A172 (cell line): ENCODE measurements at places on chromosomes 2 and 18.

GRCh38 chr2:25159949-25160348, 8.4 kb downstream of the POMC start:
- no peak for DNase-seq

- peak; percentile 49 for DNase-seq
These were observed at the start of gene PER2 for GRCh38 chr2:238287737-238288649. PER2 (minus strand) TSS chr2:238288610; CDS start chr2:238277936, 10,674 bp downstream.

- no peak for DNase-seq
These were observed 109.7 kb upstream of the UPP2 start for GRCh38 chr2:157991932-157992331.

- peak; percentile 82 for DNase-seq
These were observed 285.5 kb upstream of the LRRTM4 start for GRCh38 chr2:77807531-77808215.

DNA sequence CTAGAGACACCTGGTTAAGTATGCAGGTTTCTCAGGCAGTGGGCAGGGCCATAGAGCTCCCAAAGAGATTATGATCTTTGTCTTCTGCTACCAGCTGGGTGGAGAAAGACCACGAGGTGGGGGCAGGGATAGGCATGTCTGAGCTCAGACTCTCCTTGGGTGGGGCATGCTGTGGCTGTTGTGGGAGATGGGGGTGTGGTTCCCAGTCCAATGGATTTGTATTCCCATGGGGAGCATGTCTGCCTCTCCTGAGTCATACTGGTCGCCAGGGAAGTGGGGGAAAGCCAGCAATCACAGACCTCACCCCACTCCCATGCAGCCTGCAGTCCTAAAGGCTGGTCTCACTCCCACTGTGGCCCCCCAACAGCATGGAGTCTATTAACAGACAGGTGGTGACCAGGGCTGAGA, 31.4 kb upstream of the RHOB start:
- peak; percentile 64 for DNase-seq

DNA sequence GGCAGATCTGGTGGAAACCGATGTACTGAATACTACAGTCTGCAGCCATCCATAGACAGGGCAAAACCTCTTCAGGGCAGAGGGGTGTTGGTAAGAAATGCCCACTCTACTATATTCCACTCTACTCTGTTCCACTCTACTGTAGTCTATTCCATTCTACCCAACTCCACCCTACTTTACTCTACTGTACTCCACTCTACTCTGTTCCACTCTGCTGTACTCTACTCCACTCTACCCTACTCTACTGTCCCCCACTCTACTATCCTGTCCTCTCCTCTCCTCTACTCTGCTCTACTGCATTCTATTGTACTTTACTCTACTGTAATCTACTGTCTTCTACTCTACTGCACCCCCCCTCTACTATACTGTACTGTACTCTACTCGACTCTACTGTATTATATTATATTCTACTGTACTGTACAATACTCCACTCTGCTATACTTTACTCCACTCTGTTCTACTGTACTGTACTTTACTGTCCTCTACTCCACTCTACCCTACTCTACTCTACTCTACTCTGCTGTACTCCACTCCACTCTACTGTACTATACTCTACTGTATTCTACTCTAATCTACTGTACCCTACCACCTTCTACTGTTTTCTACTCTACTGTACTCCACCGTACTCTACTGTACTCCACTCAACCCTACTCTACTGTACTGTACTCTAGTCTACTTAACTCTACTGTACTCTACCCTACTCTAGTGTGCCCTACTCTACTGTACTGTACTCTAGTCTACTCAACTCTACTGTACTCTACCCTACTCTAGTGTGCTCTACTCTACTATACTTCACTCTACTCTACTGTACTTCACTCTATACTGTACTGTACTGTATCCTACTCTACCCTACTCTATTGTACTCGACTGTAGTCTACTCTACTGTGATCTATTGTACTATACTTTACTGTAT, 17.0 kb upstream of the FOXI3 start:
- no peak for DNase-seq

- no peak for DNase-seq
These were observed 899.3 kb downstream of the TRIB2 start for GRCh38 chr2:13616059-13616458.

DNA sequence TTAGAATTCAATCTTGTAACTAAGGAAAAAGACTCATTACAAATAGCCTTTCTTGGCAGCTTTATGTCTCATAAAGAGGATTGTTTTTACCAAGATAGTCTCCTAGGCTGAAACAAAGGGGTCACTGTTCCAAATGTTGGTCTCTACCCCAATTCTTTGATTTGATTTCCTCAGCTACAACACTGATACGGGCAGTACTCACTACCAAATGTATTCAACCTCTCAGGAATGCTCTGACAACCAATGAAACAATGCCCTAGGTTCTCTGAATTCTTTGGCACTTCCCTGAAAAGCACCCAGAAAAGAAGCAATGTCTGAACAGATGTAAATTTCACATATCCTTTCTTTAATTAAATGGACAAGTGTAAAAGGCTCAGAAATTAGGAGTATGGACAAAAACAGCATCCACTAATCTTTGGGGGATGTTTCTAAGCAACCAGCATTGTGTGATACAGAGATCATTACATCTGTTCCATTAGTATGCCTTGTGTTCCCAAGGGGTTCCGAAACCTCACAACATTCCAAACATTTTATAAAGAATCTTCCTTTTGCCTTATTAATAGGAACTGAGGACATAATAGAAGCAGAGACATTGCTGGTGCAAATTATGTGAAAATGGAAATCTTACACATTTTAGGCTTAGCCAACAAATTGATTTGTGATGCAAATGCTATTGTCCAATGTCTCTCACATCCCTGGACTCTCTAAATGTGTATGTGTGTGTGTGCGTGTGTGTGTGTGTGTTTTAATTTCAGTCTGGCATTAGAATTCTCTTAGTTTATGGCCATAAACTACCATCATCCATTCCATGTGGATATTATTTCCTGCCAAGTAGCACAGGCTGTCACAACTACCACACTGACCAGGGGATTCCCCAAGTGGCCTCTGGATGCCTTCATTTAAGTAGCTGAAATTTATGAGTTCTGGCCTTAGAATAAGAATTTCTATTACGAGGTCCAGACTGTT, 276.0 kb downstream of the MTX2 start:
- DNase-seq: peak; percentile 38

DNA sequence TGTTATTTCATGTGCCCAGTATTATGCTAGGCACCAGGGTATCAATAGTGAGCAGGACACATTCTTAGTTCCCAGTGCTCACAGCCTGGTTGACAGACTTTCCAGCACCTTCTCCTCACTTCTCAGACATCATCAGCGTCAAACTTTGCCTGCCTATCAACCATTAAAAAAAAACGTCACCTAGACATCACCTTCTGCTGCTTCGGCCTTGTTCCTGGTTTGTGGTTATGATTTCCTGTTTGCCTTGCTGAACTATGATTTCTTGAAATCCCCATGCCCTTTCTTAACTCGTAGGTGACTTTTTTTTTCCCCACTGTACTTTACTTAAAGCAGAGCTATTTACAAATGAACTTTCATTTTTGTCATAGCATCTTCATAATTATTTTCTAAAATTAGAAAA, 60.4 kb upstream of the NABP1 start:
- DNase-seq: peak; percentile 44

- no peak for DNase-seq
These were observed 51.7 kb downstream of the RBKS start for GRCh38 chr2:27838502-27838901.

- DNase-seq: peak; percentile 57
These were observed 2.2 kb downstream of the TGIF1 start for GRCh38 chr18:3451989-3452749.

GRCh38 chr2:8753609-8754008, 71.8 kb downstream of the ID2 start:
- DNase-seq: no peak

- DNase-seq: peak; percentile 37
These were observed 398.5 kb downstream of the CDH2 start for GRCh38 chr18:27778441-27778840.

DNA sequence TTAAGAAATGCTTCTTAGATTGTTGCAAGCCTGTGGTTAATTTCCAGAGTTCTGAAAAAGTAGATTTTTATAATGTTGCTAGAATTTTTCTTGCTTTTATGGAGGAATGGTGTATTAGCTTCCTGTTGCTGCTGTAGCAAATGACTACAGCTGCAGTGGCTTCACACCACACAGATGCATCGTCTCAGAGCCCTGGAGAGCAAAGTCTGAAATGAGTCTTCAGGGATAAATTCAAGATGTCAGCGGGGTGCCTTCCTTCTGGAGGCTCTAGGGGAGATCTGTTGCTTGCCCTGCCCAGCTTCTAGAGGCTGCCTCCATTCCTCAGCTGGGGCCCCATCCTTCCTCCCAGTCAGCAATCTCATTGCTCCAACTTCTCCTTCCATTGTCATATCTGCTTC, 187.8 kb downstream of the ZNF516 start:
- no peak for DNase-seq

DNA sequence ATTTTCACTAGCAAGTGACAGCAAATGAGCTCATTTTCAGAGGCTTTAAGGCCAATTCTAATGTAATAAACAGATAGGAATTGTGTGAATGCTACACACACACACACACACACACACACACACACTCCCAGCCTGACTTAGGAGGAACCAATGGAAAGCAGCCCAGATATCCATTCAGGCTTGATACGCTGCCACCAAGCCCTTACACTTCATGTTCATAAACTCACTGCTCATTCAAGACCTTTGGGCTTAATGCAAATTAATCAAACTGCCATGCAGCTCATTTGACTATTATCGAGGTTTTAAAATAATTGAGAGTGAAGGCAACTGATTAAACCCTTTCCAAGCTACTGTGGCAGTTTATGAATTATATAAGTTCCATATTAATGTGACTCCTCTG, 298.9 kb upstream of the NCKAP5 start:
- DNase-seq: no peak

DNA sequence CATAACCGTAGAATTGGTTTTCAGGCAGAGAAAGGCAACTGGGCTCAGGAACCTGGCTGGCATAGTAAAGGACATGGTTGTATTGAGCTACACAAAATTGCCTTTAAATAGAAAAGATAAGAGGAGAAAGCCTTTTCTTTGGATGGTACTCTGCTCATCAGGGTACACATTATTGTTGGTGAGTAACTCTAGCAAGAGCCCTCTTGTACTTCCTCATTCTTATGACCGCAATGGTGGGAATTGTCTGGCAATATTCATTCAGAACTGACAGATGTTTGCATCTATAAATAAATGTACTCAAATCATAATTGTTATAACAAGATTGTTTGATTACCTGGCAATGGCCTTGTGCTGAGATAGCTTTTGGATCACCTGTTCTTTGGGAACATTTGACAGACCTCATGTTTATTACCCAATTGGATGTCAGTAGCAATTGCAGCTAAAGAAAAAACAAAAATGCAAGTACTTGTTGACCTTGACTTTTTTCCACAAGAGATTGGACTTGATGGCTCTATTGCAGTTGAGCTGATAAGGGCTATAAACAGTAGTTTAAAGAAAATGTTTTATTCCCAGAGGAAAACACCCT, 43.9 kb downstream of the MEIS1 start:
- no peak for DNase-seq

GRCh38 chr2:149383340-149383739, 53.0 kb downstream of the LYPD6 start:
- DNase-seq: peak; percentile 16

DNA sequence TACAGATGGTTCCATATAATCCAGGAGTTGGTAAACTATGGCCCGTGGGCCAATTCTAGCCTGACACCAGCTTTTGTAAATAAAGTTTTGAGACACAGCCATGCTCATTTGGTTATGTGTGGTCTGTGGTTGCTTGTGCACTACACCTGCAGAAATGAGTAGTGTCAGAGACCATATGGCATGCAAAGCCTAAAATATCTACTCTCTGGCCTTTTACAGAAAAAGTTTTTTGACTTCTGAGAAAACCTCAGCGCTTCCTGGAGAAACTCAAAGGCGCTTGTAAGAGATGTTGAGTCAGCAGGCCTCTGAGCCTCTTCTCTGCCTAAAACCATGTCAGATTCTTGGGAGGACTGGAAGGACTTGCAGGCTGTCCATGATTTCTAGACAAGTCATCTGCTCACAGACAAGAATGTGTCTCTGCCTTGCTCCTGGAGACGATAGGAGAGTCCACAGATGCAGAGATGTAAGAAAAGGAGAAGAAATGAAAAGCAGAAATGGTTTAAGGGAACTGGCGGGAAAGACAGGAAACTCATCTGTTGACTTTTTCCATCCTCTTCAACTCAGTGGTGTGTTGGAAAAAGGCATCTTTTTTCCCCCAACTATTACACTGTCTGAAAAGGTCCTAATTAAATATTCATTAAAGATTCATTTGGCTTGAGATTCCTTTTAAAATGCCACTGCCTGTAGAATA, 5.2 kb downstream of the TTC39C start:
- DNase-seq: no peak

GRCh38 chr2:160044728-160045127, 17.7 kb downstream of the PLA2R1 start:
- DNase-seq: no peak

- DNase-seq: peak; percentile 10
These were observed 89.0 kb downstream of the LPIN1 start for GRCh38 chr2:11835403-11835802.

GRCh38 chr2:11579867-11580659, 46.2 kb downstream of the GREB1 start:
- no peak for DNase-seq

DNA sequence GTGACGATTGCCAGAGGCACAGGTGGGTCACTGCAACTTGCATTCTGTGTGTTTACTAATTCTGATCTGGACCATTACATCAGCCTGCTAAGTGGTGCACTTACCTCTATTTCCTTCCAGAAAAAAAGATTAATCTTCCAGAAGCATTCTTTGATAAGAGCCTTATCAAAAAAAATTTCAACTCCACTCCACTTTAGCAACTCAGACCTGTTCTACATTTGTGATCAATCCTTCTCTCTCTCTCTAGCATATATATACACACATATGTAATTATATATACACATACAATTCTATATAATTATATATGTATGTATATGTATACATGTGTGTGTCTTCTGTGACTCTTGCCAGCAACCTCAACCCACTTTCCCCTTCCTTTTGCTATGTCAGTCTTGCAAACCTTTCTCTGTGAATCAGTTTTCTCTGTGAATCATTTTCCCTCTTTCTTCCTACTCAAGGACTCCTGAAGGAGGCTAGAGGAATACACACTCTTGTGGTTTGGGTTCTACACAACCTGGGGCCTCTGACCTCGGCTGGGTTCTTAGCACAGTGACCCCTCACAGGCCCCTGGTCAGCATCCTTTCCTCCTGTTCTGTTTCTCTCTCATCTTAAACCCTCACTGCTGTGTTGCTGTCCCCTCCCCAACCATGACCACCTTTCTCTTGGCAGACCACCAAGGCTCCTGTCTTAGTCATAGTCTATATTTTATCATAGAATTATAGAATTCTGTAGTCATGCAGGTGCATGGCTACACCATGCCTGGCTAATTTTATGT, 130.4 kb upstream of the PELI1 start:
- DNase-seq: no peak
